ENCODE measurements at places on chromosomes 7 and 10. TPM values are rescaled to one million over a fixed set of nuclear protein-coding genes. Genes with fewer than 3 reads are reported as not detected.

The RARRES2 gene
- 0.38 TPM for total RNA-seq

The SNX10 gene
- total RNA-seq: 6.3 TPM

GRCh38 chr7:122887198-122887597 lies 938 bp upstream of the CADPS2 start:
- DNase-seq: no peak

DNA sequence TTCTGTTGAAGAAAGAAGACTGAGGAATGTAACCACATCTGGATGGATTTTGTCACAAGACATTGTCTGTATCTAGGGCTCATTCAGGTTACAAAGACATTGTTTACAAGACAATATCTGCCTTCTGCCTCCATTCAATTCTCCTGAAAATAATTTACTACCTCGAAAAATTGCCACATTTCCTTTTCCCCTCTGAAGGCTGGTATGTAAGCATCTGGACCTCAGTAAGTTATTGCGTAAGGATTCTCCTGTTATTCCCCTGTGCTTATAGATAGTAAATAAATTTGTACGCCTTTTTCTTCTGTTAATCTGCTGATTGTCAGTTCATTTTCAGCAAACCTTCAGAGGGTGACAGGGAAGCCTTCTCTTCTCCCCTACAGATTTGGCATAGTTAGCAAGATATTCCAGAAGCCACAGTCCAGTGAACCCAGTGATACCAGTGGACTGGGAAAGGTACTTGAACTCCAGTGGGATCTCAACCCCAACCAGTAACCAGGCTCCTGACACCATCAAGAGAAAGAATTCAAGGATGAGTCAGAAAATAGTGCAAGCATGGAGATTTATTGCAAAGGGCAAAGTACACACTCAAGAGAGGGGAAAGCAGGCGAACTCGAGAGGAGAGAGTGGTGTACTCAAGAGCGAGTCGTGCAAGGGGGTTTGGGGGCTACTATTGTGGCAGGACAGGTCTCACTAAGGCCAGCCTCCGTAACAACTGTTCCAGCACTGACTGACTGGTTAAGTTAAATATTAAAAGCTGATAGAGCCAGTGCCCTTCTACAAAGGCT lies 706.9 kb upstream of the GHITM start:
- no peak for DNase-seq

DNA sequence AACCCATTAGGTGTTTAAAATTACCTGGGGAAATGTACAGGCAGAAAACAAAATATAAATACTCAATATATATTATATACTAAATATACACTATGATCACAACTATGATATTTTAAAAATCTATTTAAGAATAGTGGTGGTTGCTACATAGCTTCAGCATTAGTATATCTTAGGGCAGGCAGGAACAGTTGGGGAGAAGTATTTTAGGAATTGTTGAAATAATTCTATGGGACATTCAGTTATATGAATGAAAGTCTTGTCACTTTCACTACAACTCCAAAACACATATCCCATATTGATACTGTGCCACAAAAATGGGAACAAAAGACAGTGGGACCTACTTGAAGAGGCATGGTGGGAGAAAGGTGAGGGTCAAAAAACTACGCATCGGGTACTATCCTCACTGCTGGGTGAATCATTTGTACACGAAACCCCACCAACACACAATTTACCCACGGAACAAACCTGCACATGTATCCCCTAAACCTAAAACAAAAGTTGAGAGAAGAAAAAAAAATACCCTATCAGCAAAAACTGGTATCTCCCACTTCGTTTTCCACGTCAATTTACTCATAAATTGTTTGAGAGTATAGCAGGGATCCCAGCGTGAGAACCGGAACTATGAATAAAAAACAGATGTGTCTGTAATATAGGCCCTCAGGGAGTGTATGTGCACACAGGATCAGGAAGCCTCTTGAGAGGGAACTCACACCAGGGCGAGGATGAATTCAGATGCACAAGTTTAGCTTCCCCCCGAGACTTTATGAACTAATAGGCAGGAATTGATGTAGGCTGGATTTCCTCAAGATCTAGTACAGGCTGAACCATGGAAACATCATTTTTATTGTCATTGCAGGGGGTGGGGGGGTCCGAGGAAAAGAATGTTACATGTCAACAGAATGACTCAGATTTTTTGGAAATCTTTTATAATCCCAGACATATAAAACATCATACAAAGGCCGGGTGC lies 16.2 kb downstream of the SLC16A12 start:
- DNase-seq: no peak

DNA sequence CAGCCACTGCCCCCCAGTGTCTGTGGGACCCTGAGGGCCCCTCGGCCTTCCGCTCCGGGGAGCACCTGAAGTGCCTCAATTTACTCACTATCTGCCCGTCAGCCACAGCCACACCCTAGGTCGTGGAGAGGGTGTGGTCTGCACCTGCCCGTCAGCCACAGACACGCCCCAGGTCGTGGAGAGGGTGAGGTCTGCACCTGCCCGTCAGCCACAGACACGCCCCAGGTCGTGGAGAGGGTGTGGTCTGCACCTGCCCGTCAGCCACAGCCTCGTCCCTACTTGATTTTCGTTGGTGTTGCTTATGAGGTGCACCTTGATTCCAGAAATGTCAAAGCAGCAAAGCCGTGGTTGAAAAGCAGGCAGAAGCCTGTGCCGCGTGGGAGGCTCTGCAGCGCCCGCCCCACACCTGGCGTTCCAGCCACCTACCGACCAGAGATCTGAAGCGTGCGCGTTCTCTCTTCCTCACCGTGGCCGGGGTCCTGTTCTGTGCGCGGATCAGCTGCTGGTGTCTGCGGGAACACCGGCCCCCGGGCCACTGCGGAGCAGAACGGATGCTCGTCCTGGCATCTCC lies 101.6 kb downstream of the DYNC2I1 start:
- DNase-seq: peak; percentile 32

DNA sequence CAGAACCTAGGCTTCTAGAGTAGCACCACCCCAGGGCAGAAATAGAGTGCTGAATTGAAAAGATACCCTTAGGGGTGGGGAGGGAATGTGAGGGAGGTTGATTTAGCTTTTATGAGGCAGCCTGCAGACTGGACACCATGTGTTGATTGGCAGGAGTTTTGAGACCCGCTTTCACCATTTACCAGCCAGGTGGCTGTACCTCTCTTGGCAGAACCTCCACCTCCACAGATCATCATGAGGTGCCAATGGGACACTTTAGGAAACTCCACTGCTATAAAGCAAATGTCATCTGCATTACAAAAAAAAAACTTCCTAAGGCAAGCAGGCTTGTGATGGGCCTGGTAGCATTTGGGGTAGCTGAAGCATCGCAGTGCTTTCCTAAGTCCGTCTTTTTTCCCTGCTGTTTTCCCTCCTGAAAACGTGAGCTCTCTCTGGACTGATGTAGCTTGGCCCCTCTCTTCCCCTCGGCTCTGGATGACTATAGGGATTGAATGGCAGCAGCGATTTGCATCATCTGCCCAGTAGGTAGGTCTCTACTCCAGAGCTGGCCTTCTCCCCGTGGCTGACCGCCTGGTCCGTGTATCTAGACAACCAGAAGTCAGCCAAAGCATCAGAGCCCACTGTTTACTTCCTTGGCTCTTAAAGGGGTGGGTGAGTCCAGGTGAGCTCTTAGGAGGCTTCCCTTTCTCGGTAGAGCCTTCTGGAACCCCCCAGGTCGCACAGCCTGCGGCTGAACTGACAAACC lies 1.3 kb downstream of the PCBD1 start:
- no peak for DNase-seq
